ENCODE measurements at places on chromosomes 12 and 14.

GRCh38 chr12:3304436-3305165, 186.4 kb upstream of the PRMT8 start:
- peak; percentile 70 for DNase-seq

- DNase-seq: no peak
These were observed 208.1 kb downstream of the CPNE8 start for GRCh38 chr12:38697289-38697688.

DNA sequence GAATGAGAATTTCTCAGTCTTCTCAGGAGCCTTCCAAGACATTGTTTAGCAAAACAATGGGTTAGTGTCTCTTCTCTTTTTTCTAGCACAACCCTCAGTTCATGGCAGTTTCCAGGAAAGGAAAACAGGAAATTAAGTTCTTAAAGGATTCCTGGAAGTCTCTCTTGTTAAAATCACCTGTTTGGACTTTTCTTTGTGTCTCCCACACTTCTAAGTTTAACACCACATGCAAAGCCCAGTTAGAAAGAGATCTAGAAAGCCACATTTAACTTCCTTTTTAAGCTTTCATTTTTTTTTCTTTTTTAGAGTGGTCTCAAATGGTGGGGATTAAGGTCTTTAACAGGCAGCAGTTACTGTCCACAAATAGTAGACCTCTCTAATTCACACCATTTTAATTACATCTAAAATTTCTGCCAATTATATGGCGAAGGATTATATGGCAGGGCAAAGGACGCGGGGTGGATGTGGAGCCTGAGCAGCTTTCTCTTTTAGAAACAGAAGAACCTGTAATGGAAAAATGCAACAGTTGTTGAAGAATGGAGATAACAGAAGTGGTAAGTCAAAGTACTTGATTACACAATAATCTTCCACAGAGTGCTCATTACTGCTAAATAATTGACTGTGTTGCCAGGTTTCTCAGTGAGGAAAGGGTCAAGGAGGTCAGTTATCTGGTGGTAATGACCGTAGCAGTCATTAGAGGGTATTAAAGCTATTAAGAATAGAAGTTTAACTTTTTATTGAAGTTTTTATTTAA, 298.6 kb downstream of the AKAP6 start:
- no peak for DNase-seq

DNA sequence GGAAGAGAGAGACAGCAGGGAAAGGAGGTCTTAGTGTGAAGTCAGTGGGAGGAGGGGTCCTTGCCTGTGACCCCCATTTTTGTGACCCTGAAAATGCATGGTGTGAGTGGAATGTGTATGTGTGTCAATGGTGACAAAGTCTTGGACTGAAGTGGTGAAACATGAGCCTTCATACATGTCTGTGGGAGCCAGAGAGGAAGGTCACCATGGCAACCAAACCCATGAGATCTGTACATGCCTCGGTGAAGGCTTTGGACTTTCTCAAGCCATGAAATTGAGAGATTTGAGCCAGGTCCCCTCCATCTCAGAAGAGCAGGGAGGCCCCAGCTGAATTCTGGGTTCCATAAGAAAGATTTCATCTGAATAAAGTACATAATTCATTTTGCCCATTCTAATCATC, 108.7 kb downstream of the TTC8 start:
- DNase-seq: peak; percentile 38

- DNase-seq: peak; percentile 15
These were observed 1.1 kb upstream of the CDC42BPB start for GRCh38 chr14:103058164-103059055.

DNA sequence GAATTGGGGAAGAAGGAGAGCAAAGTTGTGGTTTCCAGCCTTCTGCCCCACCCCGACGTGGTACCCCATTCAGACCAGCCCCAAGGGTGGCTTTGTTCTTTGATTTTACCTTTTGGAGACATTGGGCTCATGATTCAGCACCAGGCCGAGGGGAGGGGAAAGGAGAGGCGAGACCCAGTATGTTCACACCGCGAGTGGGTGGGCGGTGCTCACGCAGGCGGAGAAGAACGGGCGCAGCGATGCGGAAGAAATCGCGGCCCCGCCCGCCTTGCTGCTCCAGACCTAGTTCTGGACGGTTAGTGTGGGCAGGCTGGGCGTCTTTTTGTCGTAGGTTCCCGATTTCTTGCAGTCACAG, 963 bp downstream of the ATL1 start:
- peak; percentile 58 for DNase-seq

GRCh38 chr12:116210762-116211161, 66.7 kb downstream of the MED13L start:
- no peak for DNase-seq

DNA sequence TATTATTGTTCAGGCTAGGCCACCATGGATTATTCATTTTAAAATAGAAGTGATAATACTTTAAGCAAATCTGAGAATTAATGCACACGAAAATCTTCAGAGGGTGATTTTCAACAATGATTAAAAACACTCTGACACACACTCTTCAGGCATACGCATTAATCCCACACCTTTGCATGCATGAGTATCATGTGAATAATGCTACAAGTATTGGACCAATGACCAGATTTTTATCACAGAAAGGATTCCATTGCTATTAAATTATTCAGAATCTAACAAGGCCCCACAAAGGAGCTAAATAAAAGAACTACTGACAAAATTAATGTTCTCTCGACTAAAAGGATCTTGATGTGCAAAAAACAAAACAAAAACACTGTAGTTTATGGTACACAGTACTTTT, 11.1 kb downstream of the EPS8 start:
- no peak for DNase-seq

DNA sequence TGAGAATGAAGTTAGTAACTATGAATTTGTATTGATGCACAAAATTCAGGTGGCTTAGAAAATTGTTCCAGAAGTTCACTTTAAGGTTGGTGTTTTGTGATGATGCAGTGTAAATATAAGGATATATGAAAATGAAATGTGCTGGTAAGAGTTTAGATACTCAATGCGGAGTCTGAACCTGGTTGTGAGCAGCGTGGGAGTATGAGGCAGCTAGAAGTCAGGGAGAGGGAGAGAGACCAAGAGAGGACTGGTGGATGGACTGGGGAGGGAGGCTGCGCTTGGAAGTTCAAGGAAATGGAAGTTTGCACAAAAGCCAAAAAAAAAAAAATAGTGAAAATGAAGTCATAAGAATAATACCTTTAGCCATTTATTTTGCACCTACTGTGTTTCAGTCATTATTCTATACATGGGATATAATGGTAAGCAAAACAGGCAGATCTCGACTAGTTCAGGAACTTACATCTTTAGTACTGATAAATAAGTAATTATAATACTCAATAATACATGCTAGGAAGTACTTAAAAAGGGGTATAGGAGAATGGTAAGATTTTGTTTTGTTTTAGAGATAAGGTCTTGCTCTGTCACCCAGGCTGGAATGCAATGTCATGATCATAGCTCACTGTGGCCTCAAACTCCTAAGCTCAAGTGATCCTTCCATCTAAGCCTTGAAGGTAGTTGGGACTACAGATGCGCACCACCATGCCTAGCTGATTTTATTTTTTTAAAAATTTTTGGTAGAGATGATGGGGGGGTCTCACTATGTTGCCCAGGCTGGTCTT, 10.0 kb upstream of the RAB21 start:
- no peak for DNase-seq

- no peak for DNase-seq
These were observed 65.1 kb upstream of the ST8SIA1 start for GRCh38 chr12:22399464-22400180.

DNA sequence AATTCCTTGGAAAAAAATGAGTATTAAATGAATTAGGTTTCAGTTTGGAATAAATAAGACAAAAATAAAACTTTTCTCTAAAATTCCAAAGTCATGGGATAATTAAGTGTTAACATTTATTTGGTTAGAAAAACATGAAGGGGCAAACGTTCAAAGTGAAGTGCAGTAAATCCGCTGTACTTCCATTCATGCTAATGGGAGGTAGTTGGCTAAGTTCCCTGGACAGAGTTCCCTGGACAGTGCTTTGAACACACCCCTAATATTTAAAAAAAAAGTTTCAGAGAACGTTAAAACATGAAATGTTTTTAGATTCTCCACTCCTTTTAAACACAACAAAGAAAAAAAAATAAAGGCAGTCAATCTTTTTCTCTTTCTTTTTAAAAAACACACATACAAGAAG, 16.3 kb downstream of the ALX1 start:
- DNase-seq: no peak

GRCh38 chr12:124188561-124189405, 106.1 kb upstream of the RFLNA start:
- peak; percentile 40 for DNase-seq

DNA sequence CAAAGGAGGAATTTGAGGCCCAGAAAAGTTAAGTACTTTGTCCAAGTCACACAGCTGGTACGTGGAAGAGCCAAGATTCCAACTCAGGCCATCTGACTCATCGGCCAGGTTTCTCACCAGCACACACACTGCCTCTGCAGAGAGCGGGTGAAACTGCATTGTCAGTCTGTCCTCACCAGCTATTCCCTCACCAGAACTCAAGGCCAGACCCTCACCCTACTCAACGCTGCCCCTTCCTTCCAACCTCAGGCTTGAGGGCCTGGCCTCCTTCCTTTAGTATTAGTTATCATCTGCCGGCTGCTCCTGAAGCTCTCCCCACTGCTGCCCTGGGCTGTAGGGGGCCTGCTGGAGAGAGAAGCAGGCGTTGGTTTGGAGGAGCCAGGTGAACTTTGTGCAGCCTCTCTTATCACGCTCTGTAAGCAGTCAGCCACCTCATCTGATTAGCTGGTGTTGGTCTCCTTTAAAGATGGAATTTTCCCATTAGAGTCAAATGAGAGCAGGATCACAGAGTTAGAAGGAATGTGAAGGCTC, 16.6 kb upstream of the PLEK2 start:
- DNase-seq: peak; percentile 79

- DNase-seq: no peak
These were observed 107.3 kb upstream of the ARHGAP5 start for GRCh38 chr14:31969699-31970240.

GRCh38 chr14:20690848-20691640, 2.5 kb downstream of the ANG start:
- peak; percentile 85 for DNase-seq

- DNase-seq: no peak
These were observed 200.9 kb downstream of the RAD51B start for GRCh38 chr14:68020493-68020892.

DNA sequence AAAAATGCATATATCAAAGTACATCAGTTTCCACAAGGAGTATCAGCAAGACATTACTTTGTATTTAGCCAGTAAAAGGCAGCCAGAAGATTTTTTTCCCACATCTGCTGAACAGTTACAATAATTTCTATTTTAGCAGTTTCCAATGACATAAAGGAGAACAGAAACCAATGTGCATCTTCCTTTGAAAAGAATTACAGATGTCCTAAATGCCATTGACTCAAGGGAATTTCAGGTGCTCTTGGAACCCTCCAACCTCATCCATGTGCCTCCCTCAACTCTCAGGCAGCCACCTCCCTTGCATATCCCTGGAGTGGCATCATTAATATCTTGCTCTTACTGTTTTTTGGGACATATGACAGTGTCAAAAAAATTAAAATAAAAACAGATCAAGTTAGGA, 62.2 kb upstream of the ST8SIA1 start:
- DNase-seq: no peak

DNA sequence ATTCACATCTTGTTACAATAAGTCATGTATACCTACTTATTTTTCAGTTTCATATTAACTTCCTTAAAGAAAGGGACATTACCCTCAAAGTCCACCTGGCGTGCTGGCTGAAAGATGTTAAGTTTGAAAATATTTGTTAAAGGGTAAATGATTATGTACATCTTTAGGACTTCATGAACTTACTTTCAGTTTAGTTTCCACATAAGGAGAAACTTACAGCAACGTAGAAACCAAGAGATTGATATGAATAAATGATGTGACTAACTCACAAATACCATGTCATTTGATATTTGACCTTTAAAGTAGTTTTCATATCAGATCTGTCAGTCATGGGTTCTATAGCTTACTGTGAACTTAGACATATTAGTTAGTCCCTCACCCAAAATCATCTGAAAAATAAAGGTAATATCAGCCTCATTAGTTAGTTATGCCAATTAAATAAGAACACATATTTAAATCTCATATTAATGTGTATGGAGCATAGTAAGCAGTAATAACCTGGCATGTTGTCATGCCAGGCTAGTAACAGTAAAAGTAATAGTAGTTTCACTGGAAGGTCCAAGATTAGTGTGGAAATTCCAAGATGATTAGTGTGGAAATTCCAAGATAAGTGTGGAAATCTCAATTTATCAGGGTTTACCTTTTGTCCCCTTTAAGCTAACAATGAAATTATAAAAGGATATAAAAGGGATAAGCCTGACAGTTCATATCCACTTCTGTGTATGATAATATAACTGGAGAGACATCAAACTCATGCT, 1.9 kb upstream of the CLEC2D start:
- DNase-seq: no peak

DNA sequence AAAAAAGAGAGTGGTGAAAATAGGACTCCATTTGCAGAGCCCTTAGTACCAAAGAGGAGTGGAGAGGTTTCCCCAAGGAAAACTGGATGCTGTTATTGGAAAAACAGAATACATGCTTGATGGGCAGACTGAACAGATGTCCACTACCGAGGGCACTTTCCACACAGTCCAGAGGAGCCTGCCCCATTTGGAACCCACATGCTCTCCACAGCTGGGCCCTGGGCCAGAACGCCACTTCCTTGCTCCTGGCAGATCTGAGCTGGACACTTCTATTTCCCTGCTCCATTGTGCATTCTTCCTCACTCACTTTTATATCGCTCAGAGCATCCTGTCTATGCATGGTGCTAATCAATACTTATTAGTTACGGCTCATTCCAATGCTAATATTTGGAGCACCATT, 249.9 kb downstream of the SLC15A4 start:
- DNase-seq: no peak

- DNase-seq: no peak
These were observed 28.9 kb downstream of the PNN start for GRCh38 chr14:39203659-39204606.

- peak; percentile 20 for DNase-seq
These were observed 13.9 kb upstream of the EIF2S3B start for GRCh38 chr12:10491766-10492165.

- peak; percentile 67 for DNase-seq
These were observed 239.0 kb downstream of the SLC16A7 start for GRCh38 chr12:59834659-59835474.

DNA sequence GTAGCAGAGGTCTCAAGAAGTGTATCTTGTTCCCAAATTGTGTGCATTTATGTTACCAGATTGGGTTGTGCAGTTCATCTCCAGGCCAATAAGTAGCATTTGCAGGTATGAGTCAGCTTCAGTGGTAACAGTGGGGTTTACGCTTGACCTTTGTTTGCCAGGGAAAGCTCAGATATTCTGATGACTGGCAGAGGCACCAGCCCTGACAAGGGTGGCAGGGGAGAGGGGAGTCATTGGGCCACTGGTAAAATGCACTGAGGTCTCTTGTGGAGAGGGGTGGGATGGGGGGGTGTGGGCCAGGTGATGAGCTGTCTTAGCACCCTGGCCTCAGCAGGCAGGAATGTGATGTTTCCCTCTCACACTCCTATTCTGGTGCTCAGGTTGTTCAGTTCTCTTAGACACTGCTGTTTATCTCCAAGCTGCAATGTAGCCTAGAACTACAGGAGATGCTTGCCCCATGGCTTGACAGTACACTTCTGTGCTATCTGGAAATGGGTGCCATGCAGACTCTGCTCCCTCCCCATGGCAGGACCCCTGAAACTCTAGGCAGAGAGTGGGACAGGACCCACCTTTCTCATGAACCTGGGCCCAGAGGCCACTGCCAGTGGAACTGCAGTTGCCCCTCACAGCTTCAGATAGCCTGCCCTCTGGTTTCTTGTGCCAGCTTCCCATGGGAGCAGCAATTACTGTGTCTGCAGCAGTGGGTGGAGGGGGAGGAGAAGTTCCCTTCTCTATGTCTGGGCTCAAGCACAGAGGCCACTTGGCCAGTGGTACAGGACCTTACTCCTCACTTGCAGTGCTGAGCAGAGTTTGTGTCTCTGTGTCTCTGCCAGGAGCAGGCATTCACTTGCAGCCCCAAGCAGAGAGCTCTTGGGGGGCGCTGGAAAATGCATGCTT, 31.9 kb downstream of the USP15 start:
- peak; percentile 25 for DNase-seq

Measured in choroid plexus epithelial cell (primary cell).